ENCODE measurements at places on chromosomes 1 and 21.

DNA sequence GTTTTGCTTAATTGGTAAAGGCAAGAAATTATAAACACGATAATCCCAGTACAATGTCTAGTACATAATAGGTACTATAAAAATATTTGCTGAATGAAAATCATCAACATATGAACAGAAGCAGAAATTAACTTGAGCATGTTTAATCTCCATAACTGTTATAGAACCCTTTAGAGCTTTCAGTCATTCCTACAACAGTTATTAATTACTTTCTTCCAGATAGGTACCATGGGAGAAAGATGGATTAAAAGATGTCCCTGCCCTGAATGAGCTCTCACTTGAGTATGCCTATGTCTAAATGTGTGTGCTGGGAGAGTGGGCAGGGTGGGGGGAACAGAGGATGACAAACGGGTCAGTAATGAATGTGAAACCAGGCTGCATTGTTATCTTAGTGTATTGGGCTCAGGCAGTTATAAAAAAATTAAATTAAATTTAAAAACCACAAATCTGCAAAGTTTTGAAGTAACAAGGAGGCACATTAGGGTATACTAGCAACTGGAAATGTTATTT is 2.4 kb downstream of the EPS15 start:
- no peak for DNase-seq

- no peak for DNase-seq
These were observed 9.8 kb downstream of the MIXL1 start for GRCh38 chr1:226233293-226233692.

- DNase-seq = no peak
These were observed 18.7 kb upstream of the GOLT1A start for GRCh38 chr1:204232526-204232925.

- DNase-seq = no peak
These were observed 547.9 kb upstream of the ZP4 start for GRCh38 chr1:238438311-238439270.

DNA sequence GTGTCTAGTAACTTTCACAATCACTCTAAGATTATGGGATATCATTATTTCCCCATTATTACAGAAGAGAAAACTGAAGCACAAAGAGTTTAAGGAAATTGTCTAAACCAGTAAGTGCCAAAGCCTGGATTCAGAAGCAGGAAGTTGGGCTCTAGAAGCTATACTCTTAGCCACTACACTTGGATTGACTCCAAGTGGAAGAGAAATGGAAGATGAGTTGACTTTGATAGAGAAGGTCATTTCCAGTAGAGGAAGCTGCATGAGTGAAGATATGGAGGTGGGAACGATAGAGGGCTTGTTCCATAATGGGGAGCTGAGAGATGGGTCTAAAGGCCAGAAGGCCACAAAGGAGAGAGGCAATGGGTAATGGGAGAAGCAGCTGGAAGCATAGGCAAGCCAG is 11.7 kb upstream of the TDRD10 start:
- no peak for DNase-seq

DNA sequence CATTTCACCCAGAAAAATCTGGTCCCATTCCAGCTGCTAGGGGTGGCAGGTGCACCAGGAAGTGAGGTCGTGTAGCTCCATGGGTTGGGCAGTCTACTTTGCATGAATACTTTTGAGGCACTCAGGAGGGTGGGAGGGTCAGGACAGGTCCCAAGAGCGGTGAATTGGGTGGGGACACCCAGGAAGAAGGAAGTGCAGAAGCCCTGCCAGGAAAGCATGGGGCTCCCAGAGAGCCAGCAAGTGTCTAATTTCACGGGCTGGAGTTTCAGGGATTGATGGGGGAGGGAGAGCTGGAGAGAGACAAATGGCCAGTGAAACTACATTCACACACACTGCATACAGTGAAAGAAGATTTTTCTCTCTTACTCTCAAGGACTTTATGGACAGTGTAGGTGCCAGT is 137.8 kb downstream of the GALNT2 start:
- DNase-seq = no peak

- peak; percentile 56 for DNase-seq
These were observed 42.6 kb downstream of the CD34 start for GRCh38 chr1:207868251-207868773.

- DNase-seq = no peak
These were observed 39.2 kb downstream of the HLX start for GRCh38 chr1:220918285-220918951.

DNA sequence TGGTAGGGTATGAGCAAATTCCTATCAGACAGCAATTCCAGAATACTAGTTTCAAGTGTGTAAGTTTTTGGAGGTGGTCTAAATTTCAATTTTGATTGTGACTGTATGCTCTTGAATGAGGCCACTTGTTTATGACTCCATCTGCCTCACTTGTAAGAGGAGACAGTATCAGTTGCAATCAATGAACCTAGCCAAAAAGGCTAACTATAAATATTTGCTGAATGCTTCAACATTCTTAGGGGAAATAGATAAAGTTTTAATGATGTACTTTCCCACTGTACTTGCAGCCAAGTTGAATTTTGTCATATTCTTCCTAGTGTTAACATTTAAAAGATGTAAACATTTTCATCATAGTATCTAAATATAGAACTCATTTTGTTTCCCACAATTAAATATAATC is 32.1 kb upstream of the RWDD3 start:
- no peak for DNase-seq

DNA sequence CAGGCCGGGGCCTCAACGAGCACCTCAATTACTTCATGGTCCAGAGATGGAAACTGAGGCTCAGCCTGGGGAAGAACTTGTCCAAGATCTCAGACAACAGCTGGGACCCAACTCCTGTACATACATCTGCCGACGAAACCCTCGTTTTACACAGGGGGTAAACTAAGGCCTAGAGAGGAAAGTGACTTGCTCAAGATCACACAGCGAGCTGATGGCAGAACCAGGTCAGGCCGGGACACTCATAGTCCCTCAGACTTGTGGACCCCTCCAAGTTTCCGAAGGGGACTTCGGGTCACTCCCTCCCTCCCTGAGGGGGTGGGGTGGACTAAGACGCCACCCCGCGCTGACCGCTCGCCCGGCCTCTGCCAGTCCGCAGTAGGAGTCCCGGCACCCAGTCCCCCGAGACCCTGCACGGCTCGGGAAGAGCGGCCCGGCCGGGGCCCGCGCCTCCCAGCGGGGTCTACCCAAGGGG is 430 bp downstream of the WASF2 start:
- DNase-seq = no peak

- DNase-seq = no peak
These were observed 447.0 kb upstream of the PKN2 start for GRCh38 chr1:88237058-88237457.

- DNase-seq = no peak
These were observed 17.1 kb downstream of the ARHGEF16 start for GRCh38 chr1:3471356-3472087.
